Left cardiac atrium (tissue), 4 donors: ENCODE measurements at places on chromosomes 5 and 9. TPM values are rescaled to one million over a fixed set of nuclear protein-coding genes. Genes with fewer than 3 reads are reported as not detected.
A peak's percentile ranks its signal among the peaks of the same experiment; 100 is the strongest.

DNA sequence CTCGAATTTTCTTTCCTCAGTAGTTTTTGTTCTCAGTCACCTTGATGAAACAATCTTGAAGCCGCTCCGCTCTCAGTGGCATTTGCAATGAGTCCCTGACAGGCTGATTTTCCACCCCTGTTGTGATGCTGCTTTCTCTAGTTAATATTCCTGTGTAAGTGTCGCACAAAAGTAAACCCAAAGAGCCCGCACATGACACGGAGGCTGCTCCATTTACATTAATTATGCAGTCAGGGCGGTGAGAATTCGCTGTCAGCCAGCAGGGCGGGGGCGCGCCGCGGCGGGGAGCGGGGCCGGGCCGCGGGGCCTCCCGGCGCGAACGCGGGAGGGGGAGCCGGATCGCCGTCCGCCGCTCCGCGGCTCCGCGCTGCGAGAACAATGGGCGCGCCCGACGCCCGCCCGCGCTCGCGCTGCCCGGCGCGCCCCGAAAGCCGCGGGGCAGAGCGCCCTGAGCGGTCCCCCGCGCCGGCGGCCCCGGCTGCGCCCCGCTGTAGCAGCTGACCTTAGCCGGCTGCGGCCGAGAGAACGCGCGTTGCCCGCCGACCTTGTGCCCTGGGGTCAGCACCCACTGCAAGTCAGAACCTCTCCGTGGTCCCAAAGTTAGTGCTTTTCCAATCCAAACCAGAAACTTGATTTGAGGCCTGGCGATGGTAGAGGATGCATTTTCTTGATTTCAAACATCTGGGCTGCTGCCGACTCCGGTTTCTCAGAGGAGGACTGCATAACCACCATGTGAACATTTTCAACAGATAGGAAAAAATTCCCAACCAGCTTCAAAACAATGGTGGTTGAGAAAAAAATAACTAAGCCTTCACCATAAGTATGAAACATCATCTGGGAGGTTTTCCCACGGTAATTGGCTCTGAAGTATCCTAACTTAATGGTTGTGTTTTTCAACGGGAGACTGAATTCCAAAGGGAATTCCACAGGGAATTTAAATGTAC is 142.6 kb downstream of the PBX3 start:
- DNase-seq, result peak; percentile 31

- DNase-seq, result no peak
Measured at GRCh38 chr5:120093178-120093577, 370.9 kb upstream of the PRR16 start.

- no peak for DNase-seq
Measured at GRCh38 chr5:165521816-165522610, 2016.6 kb downstream of the MAT2B start.

GRCh38 chr9:111035543-111036428 is 2.5 kb downstream of the LPAR1 start:
- DNase-seq, result no peak

GRCh38 chr9:88775037-88775471 is 216.2 kb upstream of the S1PR3 start:
- DNase-seq, result peak; percentile 71

GRCh38 chr9:119698535-119698934 is 329.3 kb upstream of the BRINP1 start:
- no peak for DNase-seq

DNA sequence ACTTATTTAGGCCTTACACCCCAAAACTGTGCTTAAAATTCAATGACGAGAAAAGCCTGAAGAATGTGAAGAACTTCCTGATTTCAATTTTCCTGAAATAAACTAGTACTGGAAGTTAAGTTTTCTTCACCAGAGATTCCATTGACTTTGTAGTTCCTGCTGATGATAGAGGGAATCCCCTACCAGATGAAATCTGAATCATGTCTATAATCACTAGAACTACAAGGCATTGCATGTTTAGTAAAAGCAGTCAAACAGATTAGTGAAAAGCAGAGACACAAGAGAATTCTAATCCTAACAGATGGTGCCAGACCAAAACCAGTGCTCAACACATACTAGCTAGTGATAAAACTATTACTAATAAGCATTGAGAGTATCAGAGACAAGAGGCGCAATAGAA is 130.0 kb downstream of the PDE4D start:
- DNase-seq, result no peak

GRCh38 chr5:171418316-171418981 is 998 bp upstream of the FGF18 start:
- DNase-seq, result peak; percentile 84

DNA sequence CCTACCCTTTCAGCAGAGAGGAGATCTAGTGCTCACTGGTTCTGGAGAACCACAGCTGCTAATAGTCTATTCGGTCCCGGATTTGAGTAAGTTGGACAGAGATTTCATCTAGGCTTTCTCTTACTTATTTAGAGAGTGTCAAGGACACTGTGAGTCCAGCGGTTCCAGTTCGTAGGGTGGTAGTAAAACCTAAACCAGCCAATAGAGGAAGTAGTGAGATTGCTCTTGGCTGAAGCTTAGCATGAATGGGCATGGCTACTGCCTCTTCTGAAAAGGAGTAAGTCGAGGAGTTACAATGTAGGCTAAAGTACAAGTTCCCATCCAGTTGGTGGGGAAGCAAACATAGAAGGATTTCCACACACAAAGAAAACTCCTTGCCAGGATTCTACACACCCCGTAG is 109.6 kb upstream of the MOCS2 start:
- no peak for DNase-seq

- no peak for DNase-seq
Measured at GRCh38 chr9:118990949-118991348, 378.3 kb downstream of the BRINP1 start.

SPINK13 gene
- not detected for total RNA-seq

RPL7A gene
- 1,074 TPM for total RNA-seq
